Stimulated activated memory B cell treated with anti-CD40 and anti-IgM and Interleukin-4, amounts not matched to agents 10 μg/mL and 1 μg/mL and 100 μg/mL, for 72 hours (primary cell): ENCODE measurements at places on chromosomes 13 and 19.

DNA sequence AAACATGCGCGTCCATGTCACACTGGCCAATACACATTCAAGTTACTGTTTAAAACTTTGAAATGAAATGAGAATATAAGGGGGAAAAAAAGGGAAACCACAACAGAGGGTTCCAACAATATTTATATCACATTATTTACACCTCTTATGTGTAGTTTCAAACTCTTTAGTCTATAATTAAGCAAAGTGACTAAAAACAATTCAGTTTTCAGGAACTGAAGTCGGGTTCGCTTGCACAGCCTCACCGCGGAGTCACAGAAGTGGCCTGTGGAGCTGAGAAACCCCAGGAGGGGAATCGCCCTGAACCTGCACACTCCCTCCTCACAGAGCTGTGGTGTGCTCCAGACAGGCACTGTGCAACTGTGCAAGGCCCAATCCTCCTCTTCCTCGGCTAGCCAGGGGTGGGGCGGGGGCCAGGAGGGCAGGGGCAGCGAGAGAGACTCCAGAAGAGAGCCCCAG lies 75.9 kb downstream of the STK24 start:
- peak; percentile 89 for ATAC-seq
- peaks cover 90% of the 10 kb centered on the region for H3K4me1 ChIP-seq
- H3K4me3 ChIP-seq = no peak overlapping the region
- peak overlapping the region; percentile 75 for H3K27ac ChIP-seq

- H3K4me1 ChIP-seq = peaks cover 42% of the 10 kb centered on the region
- no peak overlapping the region for H3K27ac ChIP-seq
- H3K4me3 ChIP-seq = no peak overlapping the region
- H3K27me3 ChIP-seq = no peaks in the 10 kb centered on the region
Measured at GRCh38 chr19:29978080-29978479, 36.0 kb downstream of the URI1 start.

GRCh38 chr13:95457294-95457693 lies 95.2 kb upstream of the CLDN10 start:
- peaks cover 10% of the 10 kb centered on the region for H3K4me1 ChIP-seq
- no peak overlapping the region for H3K4me3 ChIP-seq
- no peaks in the 10 kb centered on the region for H3K36me3 ChIP-seq
- H3K27me3 ChIP-seq = peaks cover 29% of the 10 kb centered on the region
- no peak overlapping the region for H3K27ac ChIP-seq

DNA sequence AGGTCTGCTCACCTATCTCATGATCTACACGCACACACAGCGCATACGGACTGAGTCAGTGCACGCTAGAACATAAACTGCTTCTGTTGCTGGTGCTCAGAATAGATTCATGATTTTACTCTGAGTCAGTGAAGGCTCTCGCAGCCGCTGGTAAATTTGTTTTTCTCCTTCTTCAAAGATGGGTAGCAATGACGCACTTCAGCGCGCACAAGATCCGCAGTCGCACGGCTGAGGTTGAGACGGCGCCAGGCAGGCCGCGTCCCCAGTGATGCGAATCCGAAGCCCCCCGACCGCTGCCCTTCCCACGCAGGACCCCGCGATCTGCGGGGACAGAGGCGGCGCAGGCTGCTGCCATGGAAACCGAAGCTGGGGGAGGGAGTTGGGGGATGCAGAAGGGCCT lies 103.7 kb upstream of the USP29 start:
- H3K36me3 ChIP-seq = peaks cover 6% of the 10 kb centered on the region
- H3K4me3 ChIP-seq = no peak overlapping the region
- ATAC-seq = no peak
- H3K27me3 ChIP-seq = no peaks in the 10 kb centered on the region
- no peak overlapping the region for H3K27ac ChIP-seq

DNA sequence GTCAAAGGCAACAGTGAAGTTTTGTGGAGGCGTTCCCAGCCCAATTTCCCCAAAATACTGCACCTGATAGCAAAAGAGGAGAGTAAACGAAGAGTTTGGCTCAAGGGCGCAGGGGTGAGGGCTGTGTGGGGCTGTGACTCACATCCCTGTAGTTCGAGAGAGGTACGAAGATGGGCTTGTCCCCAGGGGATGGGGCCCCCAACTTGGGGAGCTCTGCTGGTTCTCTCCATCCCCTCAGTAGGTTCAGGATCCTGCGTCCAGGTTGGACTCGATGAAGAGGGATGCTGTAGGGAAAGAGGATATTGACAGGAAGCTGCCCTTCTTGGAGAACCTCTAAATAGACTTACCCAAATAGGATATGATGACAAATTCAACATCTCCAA lies 3.4 kb downstream of the NAPSA start:
- no peak for ATAC-seq
- H3K36me3 ChIP-seq = peaks cover 10% of the 10 kb centered on the region
- peak overlapping the region; percentile 50 for H3K27ac ChIP-seq
- no peaks in the 10 kb centered on the region for H3K27me3 ChIP-seq
- H3K4me1 ChIP-seq = peaks cover 80% of the 10 kb centered on the region

GRCh38 chr19:41328157-41328841 lies 18.3 kb downstream of the CCDC97 start:
- peak; percentile 6 for ATAC-seq
- peaks cover 80% of the 10 kb centered on the region for H3K4me1 ChIP-seq
- peak overlapping the region; percentile 74 for H3K4me3 ChIP-seq
- H3K27me3 ChIP-seq = no peaks in the 10 kb centered on the region
- peak overlapping the region; percentile 80 for H3K27ac ChIP-seq

DNA sequence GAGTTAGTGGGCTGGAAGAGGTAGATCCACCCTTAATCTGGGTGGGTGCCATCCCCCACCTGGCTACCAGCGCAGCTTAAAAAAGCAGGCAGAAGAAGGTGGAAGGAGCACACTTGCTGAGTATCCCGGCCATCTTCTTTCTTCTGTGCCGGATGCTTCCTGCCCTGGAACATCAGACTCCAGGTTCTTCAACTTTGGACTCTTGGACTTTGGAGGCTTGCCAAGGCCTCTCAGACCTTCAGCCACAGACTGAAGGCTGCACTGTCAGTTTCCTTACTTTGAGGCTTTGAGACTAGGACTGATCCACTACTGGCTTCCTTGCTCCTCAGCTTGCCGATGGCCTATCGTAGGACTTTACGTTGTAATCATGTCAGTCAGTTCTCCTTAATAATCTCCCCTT lies 127.6 kb upstream of the GPC6 start:
- no peaks in the 10 kb centered on the region for H3K27me3 ChIP-seq
- no peaks in the 10 kb centered on the region for H3K4me1 ChIP-seq
- no peak overlapping the region for H3K27ac ChIP-seq
- H3K4me3 ChIP-seq = no peak overlapping the region
- no peaks in the 10 kb centered on the region for H3K36me3 ChIP-seq

DNA sequence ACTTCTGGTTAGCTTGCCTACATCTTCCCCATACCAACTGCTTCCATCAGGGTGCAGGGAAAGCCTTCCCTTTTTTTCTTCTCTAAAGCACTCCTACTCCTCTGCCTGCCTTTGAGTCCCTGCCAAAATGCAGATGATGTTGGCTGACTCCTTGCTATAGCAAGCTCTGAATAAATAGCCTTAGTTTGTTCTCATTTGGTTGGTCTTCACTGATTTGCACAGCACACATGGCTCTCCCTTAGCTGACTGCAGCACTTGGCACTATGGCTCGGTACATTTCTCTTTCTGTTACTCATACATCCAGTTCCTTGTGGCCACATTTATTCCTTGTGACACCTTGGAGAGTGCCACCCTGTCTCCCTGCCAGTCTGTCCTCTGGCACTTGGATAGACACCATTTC lies 249.8 kb downstream of the DCLK1 start:
- no peaks in the 10 kb centered on the region for H3K27me3 ChIP-seq
- H3K4me1 ChIP-seq = no peaks in the 10 kb centered on the region
- H3K36me3 ChIP-seq = no peaks in the 10 kb centered on the region
- H3K27ac ChIP-seq = no peak overlapping the region
- no peak for ATAC-seq

- H3K4me3 ChIP-seq = no peak overlapping the region
- H3K27ac ChIP-seq = no peak overlapping the region
- ATAC-seq = no peak
- peaks cover 12% of the 10 kb centered on the region for H3K4me1 ChIP-seq
- H3K27me3 ChIP-seq = no peaks in the 10 kb centered on the region
Measured at GRCh38 chr19:30036154-30037129, 94.4 kb downstream of the URI1 start.

DNA sequence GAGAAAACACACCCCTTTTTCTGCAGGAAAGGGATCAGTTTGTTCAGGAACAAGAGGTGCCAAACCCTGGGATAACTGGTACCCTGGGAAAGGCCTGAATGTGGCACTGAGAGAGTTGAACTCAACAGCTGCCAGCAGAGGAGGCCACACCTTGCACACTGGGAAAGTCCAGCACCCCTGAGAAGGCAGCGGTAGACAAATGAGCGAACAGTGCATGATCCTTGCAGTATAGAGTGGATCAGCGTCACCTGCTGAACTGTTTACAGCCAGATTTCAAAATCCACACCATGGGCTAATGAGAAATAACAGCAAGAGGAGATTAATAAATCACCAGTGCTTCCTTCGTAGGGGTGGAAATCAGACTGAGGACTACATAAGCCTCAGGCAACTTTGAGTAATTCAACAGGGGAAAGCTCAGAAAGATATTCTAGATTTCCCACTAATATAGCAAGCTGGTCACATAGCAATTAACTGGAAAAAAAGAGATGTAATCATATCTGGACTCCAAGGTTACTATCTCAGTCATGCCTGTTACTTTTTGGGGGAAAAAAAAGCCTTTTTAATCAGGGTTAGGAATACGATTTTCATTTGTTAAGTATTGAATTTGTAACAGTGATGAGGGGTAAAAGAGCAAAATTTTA lies 52.0 kb downstream of the DCT start:
- no peak for ATAC-seq
- H3K27me3 ChIP-seq = peaks cover 18% of the 10 kb centered on the region
- no peaks in the 10 kb centered on the region for H3K4me1 ChIP-seq
- H3K4me3 ChIP-seq = no peak overlapping the region
- H3K27ac ChIP-seq = no peak overlapping the region
- no peaks in the 10 kb centered on the region for H3K36me3 ChIP-seq

DNA sequence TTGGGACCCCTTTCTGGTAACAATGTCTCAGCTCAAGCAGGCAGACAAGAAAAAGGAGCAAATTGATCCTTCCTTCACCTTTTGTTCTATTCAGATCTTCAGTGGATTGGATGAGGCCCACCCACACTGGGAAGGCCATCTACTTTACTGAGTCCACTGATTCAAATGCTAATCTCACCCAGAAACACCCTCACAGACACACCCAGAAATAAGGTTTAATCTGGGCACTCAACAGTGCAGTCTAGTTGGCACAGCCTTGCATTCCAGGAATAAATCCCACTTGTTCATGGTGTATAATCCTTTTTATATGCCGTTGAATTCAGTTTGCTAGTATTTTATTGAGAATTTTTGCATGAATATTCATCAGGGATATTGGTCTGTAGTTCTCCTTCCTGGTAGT lies 148.4 kb downstream of the COG6 start:
- peaks cover 4% of the 10 kb centered on the region for H3K4me1 ChIP-seq
- no peak overlapping the region for H3K27ac ChIP-seq
- no peaks in the 10 kb centered on the region for H3K36me3 ChIP-seq
- no peak overlapping the region for H3K4me3 ChIP-seq
- no peak for ATAC-seq

- no peaks in the 10 kb centered on the region for H3K27me3 ChIP-seq
- H3K27ac ChIP-seq = no peak overlapping the region
- no peaks in the 10 kb centered on the region for H3K4me1 ChIP-seq
- no peak for ATAC-seq
Measured at GRCh38 chr13:93797463-93797862, 570.9 kb downstream of the GPC6 start.

- peaks cover 43% of the 10 kb centered on the region for H3K27me3 ChIP-seq
- no peak for ATAC-seq
- H3K4me1 ChIP-seq = peaks cover 5% of the 10 kb centered on the region
- no peaks in the 10 kb centered on the region for H3K36me3 ChIP-seq
- H3K27ac ChIP-seq = no peak overlapping the region
- no peak overlapping the region for H3K4me3 ChIP-seq
Measured at GRCh38 chr19:46481223-46481848, 10.0 kb upstream of the PNMA8A start.

DNA sequence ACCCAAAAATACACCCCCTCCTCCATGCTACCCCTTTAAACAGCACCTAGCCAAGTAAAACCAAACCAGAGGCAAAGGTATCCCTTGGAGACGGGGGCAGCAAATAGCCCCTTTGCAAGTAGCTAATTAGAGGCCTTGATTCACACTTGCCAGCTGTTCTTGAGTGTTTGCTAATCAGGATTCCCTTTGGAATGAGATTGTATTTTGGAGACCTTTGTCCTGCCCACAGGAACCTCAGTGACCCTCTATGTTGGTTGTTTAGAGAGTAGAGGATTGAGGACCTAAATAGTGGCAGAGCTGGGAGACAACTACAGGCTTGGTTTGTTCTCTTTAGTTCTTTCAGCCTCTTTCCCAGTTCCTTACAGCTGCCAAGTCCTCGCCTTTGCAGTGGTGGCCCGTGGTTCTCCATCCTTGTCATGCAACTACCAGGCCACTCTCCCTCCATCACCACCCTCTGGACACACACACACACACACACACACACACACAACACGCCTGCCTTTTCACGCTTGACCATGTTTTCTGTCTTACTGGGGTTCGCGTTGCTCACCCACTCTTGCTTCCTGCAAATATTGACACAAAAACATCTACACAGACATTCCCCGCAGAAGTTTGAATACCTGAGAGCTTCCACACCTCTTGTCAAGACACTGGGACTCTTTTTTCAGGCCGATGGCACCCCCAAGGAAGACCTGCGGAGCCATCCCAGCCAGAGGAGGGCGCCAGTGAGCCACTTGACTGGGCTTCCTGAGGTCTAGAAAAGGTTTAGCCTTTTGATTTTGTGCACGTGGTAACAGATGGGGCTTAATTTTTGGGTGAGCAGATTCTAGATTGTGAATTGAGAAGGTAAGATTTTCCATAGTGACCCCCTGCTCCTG lies 80.0 kb upstream of the GPR183 start:
- H3K4me3 ChIP-seq = no peak overlapping the region
- H3K36me3 ChIP-seq = peaks cover 21% of the 10 kb centered on the region
- H3K4me1 ChIP-seq = peaks cover 53% of the 10 kb centered on the region

DNA sequence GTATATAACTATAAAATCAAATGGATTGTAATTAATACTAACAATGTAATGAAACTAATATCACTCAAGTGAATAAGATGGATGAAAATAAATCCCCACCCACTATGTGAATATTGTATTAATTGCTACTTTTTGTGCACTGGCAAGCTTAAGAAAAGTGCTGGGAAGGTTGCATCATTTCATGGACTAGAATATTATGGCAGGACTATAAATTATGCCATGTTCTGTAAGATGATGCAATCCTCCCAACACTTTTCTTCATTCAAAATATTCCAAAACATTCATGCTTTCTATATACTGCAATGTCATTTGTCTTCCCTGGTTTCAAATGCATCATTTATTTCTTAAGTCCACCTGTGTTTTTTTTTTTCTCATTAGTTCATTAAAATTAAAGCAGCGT lies 457.6 kb upstream of the GPC6 start:
- no peaks in the 10 kb centered on the region for H3K36me3 ChIP-seq
- no peaks in the 10 kb centered on the region for H3K4me1 ChIP-seq
- no peak overlapping the region for H3K27ac ChIP-seq
- H3K27me3 ChIP-seq = no peaks in the 10 kb centered on the region
- H3K4me3 ChIP-seq = no peak overlapping the region
- ATAC-seq = no peak

- peaks cover 12% of the 10 kb centered on the region for H3K36me3 ChIP-seq
- ATAC-seq = peak; percentile 54
Measured at GRCh38 chr13:32316028-32316339, 676 bp downstream of the BRCA2 start.

GRCh38 chr13:51249770-51250741 lies 27.9 kb downstream of the FAM124A start:
- ATAC-seq = no peak
- peaks cover 5% of the 10 kb centered on the region for H3K36me3 ChIP-seq
- H3K4me1 ChIP-seq = peaks cover 19% of the 10 kb centered on the region
- peaks cover 22% of the 10 kb centered on the region for H3K27me3 ChIP-seq
- no peak overlapping the region for H3K4me3 ChIP-seq
- no peak overlapping the region for H3K27ac ChIP-seq

- peaks cover 11% of the 10 kb centered on the region for H3K36me3 ChIP-seq
- ATAC-seq = no peak
- H3K4me3 ChIP-seq = no peak overlapping the region
- H3K4me1 ChIP-seq = peaks cover 32% of the 10 kb centered on the region
Measured at GRCh38 chr19:49589502-49589905, 1.5 kb upstream of the PRR12 start.
